ENCODE measurements at places on chromosomes 3 and 15.

GRCh38 chr15:79897701-79898113, 893 bp upstream of the MTHFS start:
- no peak for DNase-seq

DNA sequence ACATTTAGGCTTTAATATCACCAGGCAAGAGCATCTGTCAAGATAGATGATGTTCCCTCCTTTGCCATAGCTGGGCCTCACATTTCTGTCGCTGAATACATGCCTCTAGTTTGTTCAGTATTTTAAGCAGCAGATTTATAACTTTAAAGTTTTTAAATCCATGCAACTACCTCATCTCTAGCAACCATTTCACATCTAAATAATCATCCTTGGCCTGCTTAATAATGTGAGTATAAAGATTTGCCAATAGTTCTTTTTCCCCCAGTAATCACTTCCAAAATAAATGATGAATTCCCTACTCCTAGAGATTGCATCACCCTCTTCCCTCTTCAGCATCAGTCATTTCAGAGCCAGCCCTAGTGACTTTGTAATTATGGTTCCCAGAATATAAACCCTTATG, 36.2 kb upstream of the FILIP1L start:
- no peak for DNase-seq

GRCh38 chr15:58361273-58361759, 70.5 kb upstream of the LIPC start:
- DNase-seq: peak; percentile 93

GRCh38 chr15:80199366-80199765, 46.6 kb downstream of the FAH start:
- no peak for DNase-seq
